NCI-H2171 (cell line): ENCODE measurements at places on chromosomes 16 and 17.

DNA sequence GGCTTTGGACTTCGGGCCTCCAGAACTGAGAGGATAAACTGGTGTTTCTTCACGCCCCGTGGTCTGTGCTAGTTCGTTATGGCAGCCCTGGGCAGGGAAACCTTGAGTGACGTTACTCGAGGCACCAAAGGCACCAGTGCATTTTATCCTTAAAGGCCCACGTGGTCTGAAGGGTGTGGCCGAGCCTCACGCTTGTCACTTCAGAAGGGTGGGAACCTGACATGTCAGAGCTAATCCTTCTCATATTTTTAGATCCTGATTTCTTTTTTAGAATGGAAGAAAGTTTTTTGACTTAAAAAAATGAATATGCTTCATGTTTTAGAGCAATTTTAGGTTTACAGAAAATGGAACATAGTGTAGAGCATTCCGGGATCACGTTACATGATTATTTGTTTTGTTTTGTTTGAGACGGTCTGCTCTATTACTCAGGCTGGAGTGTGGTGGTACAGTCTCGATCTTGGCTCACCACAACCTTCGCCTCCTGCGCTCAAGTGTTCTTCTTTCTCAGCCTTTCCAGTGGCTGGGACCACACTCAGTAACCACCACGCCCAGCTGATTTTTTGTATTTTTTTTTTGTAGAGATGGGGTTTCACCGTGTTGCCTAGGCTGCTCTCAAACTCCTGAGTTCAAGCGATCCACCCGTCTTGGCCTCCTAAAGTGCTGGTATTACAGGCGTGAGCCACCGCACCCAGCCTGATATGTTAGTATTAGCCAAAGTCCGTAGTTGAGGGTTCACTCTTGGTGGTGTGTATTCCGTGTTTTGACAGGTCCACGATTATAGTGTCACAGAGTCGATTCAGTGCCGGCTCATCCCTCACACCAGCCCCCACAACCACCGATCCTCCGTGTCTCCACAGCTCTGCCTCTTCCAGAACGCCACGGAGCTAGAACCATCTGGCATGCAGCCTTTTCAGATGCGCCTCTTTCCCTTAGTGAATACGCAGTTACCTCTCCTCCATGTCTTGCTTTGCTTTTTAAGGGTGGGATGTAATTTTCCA is 47.9 kb downstream of the RAB11FIP3 start:
- DNase-seq: no peak

DNA sequence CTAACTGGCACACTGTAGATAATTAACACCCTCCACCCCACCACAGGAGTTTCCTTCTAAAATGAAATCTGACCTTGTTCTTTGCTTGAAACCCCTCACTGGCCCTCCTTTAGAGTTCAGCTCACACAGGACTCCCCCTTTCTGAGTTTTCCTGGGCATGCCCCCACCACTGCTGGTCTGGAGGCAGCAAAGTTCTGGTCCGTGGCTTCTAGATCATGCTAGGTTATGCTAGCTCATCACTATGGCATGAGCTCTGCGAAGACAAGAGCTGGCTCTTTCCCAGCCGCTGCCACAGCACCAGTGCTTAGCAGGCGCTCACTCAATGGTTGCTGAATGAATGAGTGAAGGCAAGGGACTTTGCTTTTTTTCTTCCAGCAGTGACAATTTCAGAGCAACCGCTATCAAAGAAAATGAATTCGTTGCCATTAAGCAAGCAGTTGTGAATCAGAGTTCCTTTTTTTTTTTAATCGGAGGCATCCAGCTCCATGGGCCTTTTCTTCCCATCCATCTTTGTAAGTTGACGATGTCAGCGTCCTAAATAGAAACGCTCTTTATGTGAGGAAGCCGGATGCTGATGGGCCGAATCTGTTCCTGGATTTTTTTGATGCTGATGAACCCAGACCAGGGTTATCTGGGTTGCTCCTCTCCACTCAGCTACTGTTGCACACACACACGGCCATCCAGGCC is 80.8 kb upstream of the NOL11 start:
- no peak for DNase-seq

GRCh38 chr16:81745704-81746558 is 33.2 kb upstream of the PLCG2 start:
- DNase-seq: peak; percentile 55

DNA sequence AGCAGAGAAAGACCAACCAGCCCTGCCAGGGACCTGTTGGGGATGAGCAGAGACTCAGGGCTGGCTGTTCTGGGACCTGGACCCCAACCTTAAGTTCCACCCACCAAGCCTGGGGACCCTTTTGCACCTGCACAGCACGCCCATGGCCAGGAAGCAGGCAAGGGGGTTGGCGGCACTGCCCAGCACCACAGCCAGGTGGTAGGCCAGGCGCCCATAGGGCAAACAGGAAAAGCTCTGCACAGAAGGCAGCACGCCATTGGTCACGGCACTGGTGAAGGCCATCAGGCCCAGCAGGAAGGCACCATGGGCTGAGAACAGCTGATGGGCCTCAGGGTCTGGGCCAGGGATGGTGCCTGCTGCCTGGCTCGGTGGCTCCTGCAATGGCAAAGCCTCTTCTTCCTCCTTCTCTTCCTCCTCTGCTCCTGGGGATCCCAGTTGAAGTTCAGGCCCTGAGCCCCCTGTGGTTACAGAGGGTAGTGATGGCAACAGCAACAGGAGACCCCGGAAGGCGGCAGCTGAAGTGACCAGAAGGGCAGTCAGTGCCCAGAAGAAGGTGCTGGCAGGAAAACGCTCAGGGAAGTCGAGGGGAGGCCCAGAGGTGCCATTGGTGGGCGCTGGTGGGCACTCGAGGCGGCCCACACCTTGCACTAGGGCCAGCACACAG is 1.7 kb downstream of the SLC52A1 start:
- DNase-seq: no peak

- DNase-seq: no peak
These were observed 275.9 kb downstream of the STX8 start for GRCh38 chr17:9299695-9300094.

GRCh38 chr16:6248199-6248598 is 1084.4 kb upstream of the RBFOX1 start:
- DNase-seq: no peak

DNA sequence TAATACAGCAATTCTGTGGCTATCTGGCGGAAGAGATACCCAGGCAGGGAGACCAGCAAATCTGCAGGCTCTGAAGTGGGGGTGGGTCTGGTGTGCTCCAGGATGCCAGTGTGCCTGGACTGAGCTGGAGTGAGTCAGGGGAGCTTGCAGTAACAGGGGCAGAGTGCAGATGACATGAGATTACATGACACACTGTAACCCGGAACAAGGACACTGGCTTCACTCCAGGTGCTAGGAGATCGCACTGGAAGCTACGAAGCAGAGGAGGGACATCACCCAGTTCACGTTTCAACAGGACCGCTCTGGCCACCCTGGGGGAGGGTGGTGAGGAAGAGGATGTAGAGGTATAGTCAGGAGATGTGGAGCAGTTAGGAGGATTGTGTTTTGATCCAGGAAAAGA is 475.6 kb downstream of the CDH13 start:
- DNase-seq: no peak

DNA sequence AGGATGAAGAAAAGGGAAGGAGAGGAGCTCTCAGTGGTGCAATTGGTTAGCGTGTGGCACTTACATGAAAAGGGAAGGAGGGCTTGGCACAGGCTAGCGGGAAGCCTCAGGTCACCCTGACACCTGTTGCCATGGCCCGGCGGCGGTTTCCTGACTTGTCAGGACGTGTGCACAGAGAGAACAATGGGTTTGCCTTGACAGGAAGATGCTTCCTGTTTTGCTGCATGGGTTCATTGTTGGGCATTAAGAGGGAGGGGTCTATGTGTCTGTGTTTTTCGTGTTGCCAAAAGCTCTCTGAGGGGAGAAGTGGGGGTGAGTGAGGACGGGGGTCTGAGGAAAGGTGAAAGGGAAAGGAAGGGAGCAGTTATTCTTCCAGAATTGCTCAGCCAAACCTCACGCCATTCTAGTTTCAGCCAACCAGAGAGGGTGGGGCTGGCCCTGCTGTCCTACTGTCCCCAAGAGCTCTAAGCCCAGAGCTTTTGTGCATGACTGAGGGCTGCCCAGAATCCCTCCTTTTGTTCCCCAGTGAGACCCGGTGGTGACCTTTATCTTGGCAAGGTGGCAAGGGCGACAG is 17.1 kb upstream of the CCR7 start:
- no peak for DNase-seq

GRCh38 chr17:8935191-8935590 is 30.3 kb downstream of the PIK3R5 start:
- no peak for DNase-seq

DNA sequence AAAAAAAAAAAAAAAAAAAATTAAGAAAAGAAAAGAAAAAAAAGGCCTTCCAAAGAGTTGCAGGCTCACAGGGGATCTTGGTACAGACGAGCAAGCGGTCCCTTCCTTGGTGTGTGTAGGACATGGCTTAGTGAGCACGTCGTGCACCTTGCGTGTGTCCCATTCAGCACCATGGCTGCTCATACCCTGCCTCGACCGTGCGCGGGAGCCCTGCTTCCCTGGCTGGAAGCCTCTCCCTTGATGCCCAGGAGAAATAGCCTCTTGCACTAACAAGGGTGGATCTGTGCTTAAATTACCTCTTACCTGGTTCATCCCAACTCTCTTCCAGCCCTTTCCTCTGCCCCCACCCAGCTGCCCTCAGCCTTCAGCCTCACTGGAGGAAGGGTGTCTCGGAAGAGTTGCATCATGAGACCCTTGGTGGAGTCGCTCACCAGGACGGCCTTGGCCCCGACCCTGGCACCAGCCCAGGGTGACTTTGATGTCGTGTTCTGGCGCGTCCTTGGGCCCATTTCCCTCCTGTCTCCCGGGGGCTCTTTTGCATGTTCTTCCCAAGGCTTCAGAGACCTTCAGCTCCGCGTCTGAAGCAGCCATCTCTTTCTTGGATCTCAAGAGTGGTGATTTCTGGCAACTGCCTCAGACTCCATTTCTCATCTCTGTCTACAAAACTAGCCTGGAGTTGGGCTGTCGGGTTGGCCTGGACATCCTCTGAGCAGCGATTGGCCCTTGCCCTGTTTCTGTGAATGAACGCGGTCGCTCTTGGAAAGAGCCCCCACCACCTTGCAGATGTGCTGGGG is 127.2 kb downstream of the CMIP start:
- DNase-seq: no peak

- DNase-seq: no peak
These were observed 263.2 kb downstream of the WWOX start for GRCh38 chr16:78362524-78363135.

GRCh38 chr17:30380643-30381339 is 2.1 kb downstream of the CPD start:
- no peak for DNase-seq

GRCh38 chr16:735982-736453 is 4.8 kb downstream of the CIAO3 start:
- no peak for DNase-seq

DNA sequence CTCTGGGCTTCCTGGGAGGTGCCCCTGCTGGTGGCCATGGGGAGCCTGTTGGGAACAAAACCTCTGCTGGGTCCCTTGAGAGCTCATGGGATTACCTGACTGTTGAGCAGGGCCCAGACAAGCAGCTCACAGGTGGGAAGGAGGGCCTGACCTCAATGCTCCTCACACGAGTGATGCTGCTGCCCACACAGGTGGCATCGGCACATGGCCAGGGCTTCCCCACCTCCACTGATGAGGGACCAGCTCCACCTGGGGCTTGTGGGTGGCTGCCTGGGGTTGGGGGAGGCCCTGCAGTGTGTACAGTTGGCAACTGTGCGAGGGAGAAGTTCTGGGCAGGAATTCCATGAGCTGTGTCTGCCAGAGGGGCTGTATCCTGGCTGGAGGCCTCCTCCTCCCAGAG is 87.8 kb upstream of the NLRP1 start:
- DNase-seq: no peak

DNA sequence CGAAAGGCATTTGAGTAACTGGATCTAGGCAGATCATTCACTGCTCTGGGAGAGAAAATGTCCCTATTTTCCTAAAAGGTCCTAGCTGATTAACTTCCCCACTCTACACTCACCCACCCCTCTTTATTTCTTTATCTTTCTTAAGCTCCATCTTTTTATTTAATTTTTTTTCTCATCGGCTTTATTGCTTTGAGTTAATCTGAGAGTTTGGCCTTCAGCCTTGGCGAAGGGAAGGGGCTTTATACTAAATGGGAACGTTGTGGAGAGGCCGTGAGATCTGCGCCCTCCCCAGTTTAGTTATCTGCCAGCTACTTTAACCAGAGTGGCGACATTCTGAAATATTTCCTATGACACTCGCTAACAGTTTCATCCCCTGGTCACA is 882 bp upstream of the TOX3 start:
- no peak for DNase-seq

DNA sequence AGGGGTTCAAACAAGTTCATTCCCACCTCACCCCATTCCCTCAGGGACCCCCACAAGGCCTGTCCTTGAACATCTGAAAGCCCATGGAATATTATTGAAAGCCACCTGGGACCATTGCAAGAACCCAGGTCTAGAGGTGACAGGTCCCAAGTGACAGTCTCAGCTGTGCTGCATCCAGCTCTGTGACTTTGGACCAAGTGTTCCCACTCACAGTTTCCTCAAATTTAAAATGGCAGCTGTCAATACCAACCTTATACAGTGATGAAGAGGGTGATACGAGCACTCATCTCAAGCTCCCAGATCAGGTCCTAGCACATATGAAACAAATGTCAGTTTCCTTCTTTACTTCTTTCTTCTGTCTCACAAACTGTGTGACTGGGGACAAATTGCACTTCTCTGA is 9.1 kb downstream of the ERAL1 start:
- DNase-seq: no peak

- no peak for DNase-seq
These were observed 47.9 kb downstream of the WDR59 start for GRCh38 chr16:74936902-74937560.

DNA sequence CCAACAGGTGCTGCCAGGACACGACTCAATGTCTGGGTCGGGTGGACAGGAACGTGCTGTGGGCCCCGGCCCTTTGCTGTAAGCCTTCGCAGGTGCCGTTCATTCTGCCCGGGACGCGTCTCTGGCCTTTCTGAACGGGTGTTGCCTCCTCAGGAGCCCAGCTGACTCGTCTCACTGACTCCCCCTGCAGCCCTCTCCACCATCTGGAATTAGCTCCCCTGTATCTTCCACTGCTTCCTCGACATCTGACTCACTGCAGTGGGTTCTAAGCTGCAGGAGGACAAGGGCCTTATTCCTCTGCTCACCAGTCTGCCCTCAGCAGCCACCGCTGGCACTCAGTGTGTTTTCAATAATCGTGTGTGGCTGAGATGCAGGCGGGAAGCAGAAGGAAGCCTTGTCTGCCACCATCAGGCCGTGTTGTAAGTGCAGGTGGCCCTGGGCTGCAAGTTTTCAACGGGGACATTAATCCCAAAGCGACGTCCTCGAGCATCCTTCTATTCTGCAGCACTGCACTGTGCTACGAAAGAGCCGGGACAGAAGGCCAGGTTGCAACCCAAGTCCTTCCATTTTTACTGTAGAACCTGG is 256.2 kb downstream of the FOXL1 start:
- no peak for DNase-seq

GRCh38 chr17:73089322-73090317 is 2.9 kb downstream of the SLC39A11 start:
- DNase-seq: no peak

DNA sequence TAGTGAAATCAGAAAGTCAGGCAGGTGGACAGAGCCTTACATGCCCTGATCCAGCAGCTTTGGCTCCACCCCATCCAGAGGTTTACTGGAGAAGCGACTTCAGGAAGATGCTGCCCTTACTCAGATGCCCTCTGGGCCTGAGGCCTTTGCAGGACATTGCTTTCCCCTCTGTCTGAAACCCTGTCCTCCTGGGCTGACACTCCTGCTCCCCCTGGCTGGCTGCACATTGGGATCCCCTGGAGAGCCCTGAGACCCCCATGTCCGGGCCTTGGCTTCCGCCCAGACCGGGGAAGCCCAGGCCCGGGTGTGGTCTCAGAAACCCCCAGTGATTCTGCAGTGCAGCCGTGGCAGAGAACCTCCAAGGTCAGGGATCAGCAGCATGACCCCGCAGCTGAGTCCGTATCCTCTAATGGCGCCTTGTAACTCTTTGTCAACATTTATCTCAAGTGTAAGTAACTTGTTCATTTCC is 36.6 kb downstream of the BCO1 start:
- DNase-seq: no peak
